ENCODE measurements at places on chromosomes 3 and 15.
A peak's percentile ranks its signal among the peaks of the same experiment; 100 is the strongest.

GRCh38 chr3:171437115-171437756, 23.0 kb downstream of the TNIK start:
- no peak for DNase-seq

- no peak for DNase-seq
These were observed 18.3 kb downstream of the MYL3 start for GRCh38 chr3:46844881-46845312.

GRCh38 chr15:70466895-70467529, 296.3 kb downstream of the UACA start:
- peak; percentile 26 for DNase-seq

DNA sequence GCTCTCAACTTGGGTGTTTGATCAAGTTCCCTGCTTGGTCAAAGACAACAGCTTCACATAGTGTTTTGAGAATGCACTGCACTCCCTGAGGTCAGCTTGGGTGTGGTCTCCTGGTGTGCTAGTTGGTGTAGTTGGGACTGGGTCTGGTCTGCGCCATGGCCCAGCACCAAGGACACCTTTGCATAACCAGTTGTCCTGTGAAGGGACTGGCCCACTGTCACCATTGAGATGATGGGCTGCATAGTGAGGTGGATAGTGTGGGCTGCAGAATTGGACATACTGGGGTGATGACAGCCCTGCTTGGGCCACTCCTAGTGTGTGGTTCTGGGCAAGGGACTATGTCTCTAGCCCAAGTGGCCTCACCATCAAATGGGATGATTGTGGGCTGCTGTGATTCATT, 9.5 kb downstream of the RPSA start:
- no peak for DNase-seq

Data from AG04450 (cell line).